ENCODE measurements at places on chromosomes 1 and 21. TPM values are rescaled to one million over a fixed set of nuclear protein-coding genes. Genes with fewer than 3 reads are reported as not detected.
A peak's percentile ranks its signal among the peaks of the same experiment; 100 is the strongest.

DNA sequence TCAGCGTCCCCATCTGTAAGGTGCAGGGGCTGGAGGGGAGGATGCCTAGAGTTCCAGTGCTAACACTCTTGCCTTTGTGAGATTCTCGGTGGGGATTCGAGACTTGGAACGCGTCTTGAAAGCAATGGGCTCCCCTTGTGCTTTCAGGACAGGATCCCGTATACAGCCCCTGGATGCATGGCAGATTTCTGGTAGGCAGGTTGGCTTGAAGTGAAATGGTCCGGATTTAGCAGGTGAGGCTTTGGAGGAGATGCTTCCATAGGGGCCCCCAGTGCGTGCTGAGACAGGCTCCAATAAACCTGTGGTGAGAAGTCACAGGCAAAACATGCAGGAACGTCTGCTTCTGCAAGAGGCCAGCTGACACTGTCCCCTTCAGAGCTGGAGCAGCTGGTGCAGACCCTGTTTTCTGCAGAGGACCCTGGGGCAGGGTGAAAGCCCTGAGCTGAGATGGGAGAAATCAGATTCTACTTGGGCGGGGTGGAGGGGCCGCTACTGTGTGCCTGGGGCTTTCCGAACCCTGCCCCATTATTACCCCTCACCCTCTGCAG lies 270.4 kb downstream of the PTPRU start:
- no peak for DNase-seq

GRCh38 chr21:34886240-34887104 lies 162.6 kb downstream of the RUNX1 start:
- peak; percentile 26 for DNase-seq

DNA sequence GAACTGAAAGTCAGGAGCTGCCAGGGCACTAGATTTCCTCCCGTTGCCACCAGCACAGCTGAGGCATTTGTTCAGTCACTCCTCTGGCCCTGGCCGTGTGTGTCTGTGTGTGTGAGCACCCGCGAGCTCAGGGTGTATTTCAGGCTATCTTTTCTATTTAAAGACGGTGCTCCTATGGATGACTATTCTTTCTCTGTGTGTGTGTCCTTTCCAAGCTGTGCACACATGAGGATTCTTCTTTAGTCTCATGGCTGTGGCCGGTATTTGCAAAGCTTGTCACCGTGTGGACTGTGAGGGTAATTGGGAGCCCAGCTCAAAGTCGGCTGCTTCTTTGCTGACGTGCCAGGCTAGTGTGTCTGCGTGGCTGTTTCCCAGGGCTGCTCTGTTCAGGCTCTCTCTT lies 3.0 kb upstream of the KCND3 start:
- DNase-seq = no peak

DNA sequence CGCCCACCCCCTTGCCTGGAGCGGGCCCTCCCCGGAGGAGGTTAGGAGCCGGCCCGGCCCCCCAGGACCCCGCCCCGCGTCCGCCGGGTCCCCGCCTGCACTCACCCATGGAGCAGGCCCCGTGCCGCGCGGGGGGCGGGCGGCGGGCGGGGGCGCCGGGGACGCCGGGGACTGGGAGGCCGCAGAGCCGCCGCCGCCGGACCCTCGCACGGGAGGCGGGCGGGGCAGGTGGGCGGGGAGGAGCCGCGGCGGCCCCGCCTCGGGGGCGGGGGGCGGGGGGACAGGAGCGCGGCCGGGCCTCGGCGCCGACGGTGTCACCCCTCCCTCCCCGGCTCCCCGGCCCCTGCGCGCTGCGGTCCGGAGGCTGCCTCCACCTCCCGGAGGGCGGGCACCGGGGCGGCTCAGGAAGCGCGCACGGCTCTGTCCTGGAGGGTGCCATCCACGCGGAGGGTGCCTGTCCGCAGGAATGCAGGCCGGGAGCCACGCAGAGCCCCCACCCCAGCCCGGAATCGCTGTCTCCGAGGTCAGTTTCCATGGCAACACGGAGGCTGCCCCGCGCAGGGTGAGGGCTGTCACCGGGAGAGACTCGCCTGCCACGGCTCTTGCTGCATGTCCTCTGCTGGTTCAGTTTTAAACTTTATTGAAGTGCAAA lies 5.9 kb upstream of the PLEKHG5 start:
- DNase-seq = peak; percentile 59

DNA sequence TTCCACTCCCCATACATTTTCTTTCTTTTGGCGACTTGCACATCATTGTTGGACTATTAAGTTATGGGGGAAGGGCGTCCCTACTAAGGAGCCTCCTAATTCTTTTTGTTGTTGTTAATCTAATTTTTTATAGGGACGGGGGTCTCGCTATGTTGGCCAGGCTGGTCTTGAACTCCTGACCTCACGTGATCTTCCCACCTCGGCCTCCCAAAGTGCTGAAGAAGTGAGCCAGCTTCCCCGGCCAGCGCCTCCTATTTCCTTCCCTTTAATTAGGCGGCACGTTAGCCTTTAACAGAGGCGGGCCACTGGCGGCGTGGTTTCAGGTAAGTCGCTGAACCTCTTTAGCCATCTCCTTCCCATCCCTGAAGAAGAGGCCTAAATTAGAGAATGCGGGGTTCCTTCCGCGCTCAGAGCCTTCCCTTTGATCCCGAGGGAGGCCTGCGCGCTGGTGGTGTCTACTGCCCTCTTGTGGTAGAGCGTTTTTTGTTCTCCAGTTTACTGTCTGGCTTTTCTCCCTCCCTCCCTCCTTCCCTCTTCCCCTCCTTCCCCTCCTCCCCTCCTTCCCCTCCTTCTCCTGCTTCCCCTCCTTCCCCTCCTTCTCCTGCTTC lies 38.1 kb downstream of the TNFRSF9 start:
- peak; percentile 74 for DNase-seq

DNA sequence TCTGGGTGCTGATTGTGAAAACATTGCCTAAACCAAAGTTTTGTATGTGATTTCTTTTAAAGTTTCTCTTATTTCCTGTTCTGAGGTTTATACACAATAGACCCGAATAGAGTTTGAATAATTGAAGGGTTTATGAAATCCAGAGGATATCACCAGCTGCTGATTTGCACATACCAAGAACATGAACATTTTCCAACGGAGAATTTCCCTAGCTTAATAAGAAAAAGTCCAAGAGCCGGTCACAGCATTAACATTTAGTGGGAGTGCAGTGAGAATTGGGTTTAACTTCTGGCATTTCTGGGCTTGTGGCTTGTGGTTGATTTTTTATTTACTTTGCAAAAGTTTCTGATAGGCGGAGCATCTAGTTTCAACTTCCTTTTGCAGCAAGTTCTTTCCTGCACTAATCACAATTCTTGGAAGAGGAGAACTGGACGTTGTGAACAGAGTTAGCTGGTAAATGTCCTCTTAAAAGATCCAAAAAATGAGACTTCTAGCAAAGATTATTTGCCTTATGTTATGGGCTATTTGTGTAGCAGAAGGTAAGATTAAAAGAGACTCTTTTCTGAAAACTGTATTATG lies at the start of gene CFH:
Gene CFH, plus strand, starts transcription at position 407 of the 579 bp plus-strand sequence. Its CDS starts 75 bp downstream, at position 482.
- DNase-seq = peak; percentile 64

GRCh38 chr1:11951901-11952300 lies 17.4 kb downstream of the PLOD1 start:
- no peak for DNase-seq

GRCh38 chr1:11752359-11753088 lies 9.5 kb upstream of the C1orf167 start:
- no peak for DNase-seq

DNA sequence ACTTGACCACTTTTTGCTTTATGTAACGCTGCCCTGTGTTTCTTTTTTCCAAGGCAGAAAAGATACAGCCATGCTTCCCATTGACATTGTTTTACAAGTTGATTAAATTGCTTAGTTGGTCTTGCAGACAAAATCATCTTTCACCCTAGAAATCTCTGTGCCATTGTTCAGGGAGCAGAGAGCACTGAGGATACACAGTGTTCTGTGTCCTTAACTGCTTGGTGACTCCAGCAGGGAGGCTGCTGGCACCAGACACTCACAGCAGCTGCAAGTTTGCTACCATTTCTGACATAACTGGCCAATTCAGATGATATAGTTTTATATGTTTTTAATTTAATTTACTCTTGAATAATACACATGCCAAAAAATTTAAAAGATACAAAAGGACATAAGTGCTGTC lies 118.7 kb downstream of the RGS2 start:
- no peak for DNase-seq

DNA sequence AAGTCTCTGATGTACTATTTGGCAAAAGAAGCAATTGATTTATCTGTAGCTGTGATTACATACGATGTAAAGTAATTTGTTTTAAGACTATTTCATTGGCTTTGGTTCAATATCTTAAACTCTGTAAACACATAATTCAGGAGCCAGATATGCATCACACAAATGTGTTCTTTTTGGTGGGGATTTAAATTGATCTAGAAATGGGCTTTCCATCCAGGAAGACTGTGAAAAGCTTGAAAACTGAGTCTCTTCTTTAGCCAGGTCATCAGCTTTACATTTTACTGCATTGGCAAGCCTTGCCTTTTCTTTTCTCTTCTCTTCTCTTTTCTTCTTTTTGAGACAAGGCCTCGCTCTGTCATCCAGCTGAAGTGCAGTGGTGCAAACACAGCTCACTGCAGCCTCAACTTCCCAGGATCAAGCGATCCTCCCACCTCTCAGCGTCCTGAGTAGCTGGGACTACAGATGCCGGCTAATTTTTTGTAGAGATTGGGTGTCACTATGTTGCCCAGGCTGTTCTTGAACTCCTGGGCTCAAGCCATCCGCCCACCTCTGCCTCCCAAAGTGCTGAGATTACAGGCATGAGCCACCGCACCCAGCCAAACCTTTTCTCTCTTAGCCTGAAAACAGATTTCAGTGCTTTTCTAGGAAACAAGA lies 1.4 kb downstream of the RCAN3 start:
- no peak for DNase-seq

DNA sequence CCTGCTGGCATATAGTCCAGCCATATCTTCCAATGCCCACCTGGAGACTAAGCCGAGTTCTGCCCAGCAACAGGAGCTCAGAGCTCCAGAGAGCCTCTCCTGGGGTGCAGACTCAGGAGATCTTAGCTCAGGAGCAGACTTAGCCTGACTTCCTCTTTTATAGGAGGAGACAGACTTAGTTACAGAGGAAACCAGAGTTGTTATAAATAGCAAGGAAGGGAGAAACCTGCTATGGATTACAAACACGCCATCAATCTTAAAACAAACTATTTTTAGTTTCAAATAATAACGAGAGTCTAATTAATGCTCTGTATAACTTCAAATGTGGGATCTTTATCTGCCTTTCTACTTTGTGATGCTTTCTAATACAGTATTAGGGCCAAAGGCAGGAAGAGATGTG lies 3.3 kb upstream of the KIF21B start:
- DNase-seq = no peak

DNA sequence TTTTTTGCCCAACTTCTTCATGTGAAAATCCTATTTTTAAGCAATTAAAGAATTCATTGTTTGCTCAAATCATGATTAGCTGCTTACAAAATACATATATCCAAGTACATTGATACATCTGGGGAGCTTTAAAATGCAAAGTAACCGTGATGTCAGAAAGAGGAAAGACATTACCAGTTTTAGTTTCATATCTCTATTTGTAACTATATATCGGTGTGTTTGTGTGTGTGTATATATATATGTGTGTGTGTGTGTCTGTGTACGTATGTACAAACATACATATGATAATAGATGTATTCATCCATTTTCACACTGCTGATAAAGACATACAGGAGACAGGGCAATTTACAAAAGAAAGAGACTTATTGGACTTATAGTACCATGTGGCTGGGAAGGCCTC lies 310.1 kb downstream of the DPYD start:
- no peak for DNase-seq

DNA sequence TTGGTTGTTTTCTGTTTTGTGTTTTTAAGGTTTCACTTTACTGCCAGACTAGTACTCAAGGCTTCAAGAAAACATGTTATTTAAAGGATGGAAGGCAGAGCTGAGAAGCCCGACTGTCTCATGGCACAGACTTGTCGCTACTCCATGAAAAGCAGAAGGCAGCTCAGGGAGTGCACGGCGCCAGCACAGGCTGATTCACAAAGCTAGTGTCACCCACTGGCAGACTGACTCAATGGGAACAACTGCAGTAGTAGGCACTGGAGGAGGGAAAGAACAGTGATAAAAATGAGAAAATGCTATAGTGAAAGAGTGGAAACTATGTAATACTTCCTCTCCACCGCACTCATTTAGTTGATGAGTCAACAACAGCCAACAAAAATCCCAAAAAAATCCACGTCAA lies 14.7 kb downstream of the HSF2BP start:
- peak; percentile 48 for DNase-seq

DNA sequence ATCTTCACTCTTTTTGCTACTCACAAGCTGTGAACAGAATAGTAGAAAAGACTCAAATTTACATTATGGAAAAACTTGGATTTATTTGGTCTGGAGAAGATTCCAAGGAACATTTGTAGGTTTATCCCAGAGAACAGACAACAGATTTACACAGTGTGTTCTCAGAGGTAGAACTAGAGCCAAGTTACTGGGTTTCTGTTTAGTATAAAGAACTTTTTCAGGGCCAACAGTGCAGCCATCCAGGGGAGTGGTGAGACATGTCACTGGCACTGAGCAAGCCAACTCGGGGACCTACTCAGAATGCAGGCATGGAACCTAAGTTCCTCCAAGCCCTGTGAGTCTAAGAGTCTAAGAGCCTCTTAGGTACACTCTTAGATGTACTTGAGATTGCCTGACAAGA lies 142.6 kb downstream of the OMA1 start:
- DNase-seq = no peak

GRCh38 chr1:58047265-58047858 lies 499.2 kb downstream of the OMA1 start:
- DNase-seq = peak; percentile 10

Gene DNALI1
- total RNA-seq = not detected

Gene LENEP
- total RNA-seq = 0.64 TPM

Gene SON
- total RNA-seq = 107 TPM

Gene FCRL4
- total RNA-seq = not detected

Gene NLRP3
- 10.3 TPM for total RNA-seq

Gene SYNC
- 4.8 TPM for total RNA-seq

All from HT1080 (cell line).